ENCODE measurements at places on chromosomes 16 and 17. TPM values are rescaled to one million over a fixed set of nuclear protein-coding genes. Genes with fewer than 3 reads are reported as not detected.

Gene NECAB2
- 0.42 TPM for total RNA-seq

Gene KLHL36
- 49.7 TPM for total RNA-seq

- DNase-seq: no peak
Measured at GRCh38 chr16:67538666-67539101, 10.1 kb downstream of the RIPOR1 start.

GRCh38 chr16:72840631-72841381 is 207.1 kb downstream of the ZFHX3 start:
- DNase-seq: no peak

DNA sequence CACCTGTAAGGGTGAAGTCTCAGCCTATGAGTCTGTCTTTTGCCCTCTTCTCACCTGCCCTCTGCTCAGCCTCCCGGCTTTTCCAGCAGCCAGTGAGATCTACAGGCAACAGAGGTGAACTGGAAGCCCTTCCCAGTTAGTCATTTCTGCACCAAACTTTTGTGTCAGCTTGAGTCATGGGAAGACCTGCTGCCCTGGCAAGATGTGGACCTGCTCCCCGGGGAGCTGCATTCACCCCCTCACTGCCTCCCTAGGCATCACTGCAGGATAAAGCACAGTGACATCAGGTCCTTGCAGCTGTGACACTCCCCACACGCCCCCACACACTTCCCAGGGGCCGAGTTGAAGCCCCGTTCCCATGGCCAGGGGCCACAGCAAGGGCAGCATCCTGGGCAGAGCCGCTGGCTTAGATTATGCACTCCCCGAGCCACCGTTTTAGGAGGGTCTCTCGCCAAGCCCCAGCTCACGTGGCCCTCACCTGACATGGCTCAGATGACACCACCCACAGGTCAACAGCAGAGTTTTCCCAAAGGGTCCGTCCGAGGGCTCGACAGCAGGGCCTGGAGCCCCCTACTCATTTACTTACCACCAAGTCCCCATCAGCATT is 6.5 kb upstream of the ABR start:
- DNase-seq: no peak

GRCh38 chr16:70320121-70320520 is 21.1 kb downstream of the DDX19B start:
- no peak for DNase-seq

DNA sequence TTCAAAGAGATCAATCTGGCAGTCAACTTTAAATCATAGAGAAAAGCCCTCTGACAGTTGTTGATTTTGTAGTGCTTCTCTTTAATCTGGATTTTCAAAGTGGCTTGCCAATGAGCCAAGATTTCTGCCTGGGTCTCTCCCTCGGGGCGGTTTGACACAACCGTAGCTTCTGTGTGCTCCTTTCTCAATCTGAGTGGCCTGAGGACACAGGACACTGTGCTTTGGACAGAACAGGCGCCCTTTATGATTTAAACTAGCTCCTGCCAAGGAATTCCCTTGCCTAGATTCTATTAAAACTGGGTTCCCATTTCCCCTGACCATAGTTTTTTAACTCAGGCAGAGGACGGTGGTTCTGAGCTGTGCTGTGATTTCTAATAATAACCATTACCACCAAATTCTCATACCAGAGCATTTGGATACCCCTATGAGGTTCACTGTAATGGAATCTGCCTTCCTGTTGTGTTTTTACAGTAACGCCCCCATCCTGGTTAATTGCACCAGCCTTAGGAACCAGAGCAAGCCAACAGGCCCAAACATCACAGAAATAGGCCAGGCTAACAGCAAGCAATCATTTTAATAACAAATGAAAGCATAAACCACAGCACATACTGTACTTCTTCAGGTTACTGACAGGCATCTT is 4.0 kb downstream of the ZFHX3 start:
- no peak for DNase-seq

Gene MAP2K6
- total RNA-seq: 83.3 TPM

Gene TNFSF13
- total RNA-seq: 67.5 TPM

DNA sequence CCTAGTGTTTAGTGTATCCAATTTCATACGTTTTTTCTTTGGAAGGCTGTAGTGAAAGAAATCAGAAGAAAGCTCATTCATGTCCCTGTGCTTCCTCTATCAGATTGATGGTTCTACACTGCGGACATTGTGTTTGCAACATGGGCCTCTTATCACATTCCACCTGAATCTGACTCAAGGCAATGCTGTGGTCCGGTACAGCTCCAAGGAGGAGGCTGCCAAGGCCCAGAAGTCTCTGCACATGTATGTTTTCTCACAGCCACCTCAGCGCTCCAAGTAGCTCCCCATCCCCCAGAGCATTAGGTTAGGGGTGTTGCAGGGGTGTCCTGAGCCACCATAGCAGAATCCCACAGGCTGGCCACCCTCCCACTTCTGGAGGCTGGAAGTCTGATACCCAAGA is 25.2 kb downstream of the TMC6 start:
- DNase-seq: no peak

Gene NOS2
- 29.7 TPM for total RNA-seq

Measured in colonic mucosa (tissue), 4 donors.